ENCODE measurements at places on chromosomes 7 and 10.

DNA sequence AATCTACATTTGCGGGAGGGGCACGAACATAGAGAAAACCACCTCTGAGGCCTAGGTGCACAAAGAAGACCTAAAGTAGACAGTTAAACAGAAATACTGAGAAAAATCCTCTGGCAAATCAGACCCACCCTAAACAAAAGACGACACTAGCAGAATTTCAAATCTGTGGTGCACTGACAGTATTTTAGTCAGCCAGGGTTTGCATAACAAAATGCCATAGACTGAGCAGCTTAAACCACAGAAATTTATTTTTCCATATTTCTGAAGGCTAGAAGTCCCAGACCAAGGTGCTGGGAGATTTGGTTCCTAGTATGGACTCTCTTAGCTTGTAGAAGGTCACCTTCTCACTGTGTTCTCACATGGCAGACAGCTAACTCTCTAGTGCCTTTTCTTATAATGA is 26.3 kb downstream of the IPMK start:
- DNase-seq: no peak

DNA sequence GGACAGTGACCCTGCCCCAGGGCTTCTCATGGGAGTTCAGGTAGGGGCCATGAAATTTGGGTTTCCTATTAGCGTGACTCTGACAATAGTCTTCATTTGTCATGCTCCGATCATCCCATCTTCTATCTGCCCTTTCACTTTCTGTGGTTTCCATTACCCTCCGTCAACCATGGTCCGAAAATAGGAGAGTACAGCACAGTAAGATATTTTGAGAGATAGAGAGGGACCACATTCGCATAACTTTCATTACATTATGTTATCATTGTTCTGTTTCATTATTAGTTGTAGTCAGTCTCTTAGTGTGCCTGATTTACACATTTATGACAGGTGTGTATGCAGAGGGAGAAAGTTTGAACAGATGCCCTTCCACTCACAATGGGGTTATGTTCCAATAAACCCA is 649.2 kb downstream of the SDK1 start:
- DNase-seq: no peak

- no peak for DNase-seq
Measured at GRCh38 chr7:90944021-90944420, 320.2 kb upstream of the FZD1 start.

DNA sequence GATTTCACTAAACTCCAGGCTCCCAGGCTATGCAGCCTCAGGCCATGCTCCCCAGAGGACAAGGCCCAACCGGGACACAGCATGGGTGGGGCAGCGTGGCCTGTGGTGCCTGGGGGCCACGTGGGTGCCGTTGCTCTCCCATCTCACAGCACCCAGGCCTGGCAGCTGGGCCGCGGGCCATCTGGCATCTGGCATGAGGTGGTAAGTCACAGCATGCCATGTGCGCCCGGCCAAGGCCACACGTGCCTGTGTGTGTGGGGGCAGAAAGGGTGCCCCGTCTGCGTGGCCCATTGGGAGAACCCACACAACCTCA is 204.1 kb downstream of the EBF3 start:
- DNase-seq: no peak

GRCh38 chr7:142108728-142109505 is 2.6 kb upstream of the MGAM2 start:
- DNase-seq: no peak
